MV-4-11 (cell line): ENCODE measurements at places on chromosomes 5 and 9.
A peak's percentile ranks its signal among the peaks of the same experiment; 100 is the strongest.

- no peak for DNase-seq
Observed at GRCh38 chr5:95327211-95327610, 42.3 kb upstream of the MCTP1 start.

DNA sequence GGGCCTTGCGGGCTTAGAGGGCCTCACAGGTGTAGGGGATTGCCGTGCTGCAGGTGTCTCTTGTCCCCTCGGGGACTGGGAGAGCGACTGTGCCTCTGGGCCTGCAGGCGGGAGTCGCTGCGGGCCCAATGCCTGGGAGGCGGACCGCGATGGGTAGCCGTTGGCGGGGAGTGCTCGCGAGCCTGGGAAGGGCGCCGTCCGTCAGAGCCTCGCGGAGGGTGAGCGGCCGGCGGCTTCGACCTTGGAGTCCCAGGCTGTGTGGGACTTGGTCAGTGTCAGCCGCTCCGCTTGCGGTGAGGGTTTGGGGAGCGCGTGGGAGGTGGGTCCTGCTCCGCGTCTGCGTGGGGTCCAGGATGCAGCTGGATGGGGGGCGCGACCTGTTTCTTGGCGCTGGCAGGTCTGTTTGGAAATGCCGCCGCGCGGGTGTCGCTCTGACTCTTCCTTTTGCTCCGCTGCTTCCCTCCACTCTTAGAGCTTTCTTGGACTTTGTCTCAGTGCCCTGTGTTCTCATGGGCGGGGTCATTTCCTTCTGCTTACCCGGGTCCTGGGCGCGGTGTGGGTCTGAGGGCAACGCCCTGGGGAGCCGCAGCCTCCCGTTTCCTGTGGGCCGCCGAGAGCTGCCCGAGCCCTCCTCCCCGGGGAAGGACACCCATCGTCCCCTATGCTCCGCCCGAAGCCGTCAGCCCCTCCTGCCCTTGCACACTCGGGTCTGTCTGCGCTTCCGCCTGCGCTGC is 88.9 kb upstream of the CACNA1B start:
- no peak for DNase-seq

DNA sequence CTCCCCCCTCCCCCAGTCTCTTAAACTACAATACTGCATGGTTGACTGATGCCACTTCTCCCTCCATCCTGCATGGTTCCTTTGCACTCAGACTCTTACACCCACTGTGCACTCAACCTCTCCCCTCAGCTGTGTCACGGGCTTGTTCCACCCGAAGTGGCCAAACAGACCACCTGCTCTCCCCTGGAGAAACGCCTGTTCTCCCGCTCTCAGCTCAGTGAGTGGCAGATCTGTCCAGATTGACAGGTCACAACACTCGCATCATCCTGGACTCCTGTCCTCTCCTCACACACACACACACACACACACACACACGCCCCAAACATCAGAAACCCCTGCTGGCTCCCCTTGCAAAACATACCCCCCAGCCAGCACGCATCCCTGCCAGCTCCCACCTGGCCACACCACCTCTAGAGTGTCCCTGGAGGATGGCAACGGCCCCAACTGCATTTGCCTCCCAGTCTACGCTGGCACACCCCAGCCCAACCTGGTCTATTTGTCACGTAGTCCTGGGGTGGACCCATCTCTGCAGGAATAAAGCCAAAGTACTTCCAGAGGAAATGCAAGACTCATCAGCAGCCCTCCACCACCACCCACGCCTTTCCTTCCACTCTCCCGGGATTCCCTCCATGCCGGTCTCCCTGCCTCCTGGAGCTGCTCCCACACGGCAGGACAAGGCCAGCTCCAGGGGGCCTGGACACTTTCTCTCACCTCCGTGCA is 2.9 kb downstream of the OR2V1 start:
- DNase-seq = no peak

DNA sequence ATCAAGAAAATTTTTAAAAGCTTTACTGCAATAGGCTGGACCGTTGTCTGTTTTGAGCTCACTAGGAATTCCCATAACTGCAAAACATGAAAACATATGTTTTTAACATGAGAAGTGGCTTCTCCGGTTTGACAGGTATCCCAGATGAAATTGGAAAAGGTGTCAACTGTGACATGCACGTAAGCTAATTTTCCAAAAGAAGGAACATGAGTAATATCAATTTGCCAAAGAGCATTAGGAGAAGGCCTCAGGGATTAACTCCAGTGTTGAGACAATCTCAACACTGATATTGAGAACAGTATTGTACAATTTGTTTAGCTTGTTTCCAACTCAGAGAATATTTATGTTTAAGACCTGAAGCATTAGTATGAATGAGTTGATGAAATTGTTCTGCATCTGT is 215.5 kb upstream of the KCNN2 start:
- DNase-seq = no peak

GRCh38 chr5:96415897-96416296 is 17.2 kb downstream of the PCSK1 start:
- no peak for DNase-seq

GRCh38 chr5:2805080-2805479 is 53.6 kb upstream of the IRX2 start:
- no peak for DNase-seq

- DNase-seq = no peak
Observed at GRCh38 chr9:118829334-118829733, 539.9 kb downstream of the BRINP1 start.

GRCh38 chr9:91073811-91074771 is 272.5 kb downstream of the SYK start:
- no peak for DNase-seq

- DNase-seq = no peak
Observed at GRCh38 chr5:3600106-3601060, 4.8 kb downstream of the IRX1 start.

DNA sequence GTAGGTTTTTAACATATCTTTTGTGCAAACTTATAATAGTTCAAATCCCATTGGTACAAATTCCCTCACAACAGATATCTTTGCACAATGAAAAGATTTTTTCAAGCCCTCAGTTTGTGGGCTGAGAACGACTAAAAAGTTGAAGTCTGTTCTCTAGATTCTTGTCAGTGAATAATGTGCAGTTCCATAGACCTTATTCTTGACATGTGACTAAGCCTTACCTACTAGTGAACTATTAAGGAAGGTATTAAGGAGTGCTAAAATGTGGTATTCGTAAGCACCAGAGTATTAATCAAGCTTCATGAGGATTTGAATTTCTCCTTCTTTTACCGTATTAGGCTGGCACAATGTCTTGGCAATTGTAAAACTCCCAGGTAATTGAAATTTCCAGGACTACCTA is 205.6 kb upstream of the DMRTA1 start:
- no peak for DNase-seq

DNA sequence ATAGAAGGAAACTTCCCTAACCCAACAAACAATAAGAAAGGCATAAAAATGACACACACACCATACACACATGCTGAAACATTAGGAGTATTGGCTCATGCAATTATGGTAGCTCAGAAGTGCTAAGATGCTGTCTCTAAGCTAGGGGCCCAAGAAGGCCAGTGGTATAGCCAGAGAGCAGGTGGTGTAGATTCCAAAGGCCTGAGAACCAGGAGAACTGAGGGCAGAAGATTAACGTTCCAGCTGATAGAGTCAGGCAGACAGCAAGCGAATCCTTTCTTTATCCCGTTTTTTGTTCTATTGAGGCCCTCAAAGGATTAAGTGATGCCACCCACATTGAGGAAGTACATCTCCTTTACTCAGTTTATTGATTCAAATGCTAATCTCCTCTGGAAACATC is 262.9 kb downstream of the EPB41L4A start:
- no peak for DNase-seq

DNA sequence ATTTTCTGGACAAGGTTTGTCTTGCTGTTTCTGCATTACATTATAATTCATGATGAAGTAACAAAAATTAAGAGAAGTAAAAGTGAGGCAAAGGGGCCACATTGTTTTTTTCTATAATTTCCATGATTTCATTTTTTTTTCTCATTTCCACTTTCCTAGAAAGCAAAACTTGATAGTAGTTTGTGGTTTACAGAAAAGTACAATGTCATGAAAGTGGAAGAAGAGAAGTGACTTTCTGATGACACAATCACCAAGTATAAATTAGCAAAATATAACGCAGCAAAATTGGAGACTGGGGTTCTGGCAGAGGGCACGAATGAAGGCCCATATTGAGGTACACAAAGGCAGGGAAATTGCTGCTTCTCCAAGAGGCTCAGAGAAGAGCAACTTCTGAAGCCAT is 5.0 kb upstream of the IFNA14 start:
- peak; percentile 94 for DNase-seq

DNA sequence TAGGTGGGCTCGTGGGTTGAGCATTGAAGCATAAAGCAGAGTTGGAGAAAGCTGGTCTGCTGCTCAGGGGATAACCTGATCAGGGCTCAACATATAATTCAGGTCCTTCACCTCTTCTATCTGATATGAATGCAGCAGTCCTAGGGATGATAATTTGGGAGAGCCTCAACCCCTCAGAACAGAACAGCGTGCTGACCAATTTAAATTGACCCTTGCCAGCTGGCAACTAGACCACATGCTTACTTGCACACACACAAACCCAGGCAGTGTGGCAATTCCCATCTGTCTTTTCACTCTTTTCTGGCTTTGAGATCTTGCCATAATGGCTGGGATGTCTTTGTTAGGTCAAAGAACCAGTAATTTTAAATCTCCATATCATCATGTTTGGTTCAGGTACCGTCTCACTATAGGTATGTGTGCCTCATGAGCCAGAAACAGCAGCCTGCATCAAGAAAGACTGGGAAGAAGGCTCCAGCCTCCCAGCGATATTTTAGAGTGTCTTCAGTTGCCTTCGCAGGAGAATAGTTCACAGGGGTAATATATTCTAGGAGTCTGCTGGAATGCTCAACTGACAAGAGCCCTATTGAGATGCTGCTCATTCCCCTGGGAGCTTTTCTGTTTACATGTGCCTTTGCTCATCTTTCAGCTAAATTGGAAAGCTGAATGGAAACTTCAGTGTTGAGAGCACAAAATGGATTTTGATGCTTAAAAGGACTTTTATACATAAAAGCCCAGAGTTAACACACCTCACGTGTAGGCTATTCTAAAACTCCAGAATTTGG is 497.6 kb downstream of the RASEF start:
- no peak for DNase-seq

DNA sequence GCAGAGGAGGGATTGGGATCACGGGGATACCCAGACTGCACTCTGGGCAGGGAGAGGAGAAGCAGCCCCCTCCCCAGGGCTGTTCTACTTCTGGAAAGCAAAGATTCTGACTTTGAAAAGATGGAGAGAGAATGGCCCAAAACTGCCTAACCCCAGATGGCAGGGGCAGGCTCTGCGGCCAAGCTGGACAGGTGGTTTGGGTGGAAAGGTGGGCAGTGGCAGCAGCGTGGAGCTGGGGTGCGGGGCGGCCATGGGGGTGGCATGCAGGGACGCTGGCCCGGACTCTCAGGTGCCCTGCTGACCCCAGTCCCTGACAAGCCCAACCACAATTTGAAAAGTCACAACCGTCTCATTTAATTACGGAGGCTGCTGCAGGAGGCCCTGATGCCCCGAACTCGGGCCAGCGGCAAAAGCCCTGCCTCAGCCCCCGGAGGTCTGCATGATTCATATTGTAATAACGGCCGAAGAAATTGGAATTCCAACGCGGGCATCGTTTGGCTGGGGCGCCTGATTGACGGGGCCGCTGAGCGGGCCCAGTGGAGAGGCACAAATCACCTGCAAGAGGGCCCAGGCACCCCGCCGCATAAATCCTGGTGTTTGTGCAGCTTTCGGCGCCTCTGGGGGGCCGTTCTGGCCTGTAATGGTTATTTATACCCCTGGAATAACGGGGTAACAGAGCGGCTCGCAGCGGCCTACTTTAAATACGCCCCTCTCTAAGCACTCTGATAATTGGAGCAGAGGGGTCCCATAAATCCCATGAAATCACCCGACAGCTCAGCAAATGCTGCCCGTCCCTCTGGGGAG is 41.8 kb upstream of the FCN2 start:
- no peak for DNase-seq

- DNase-seq = no peak
Observed at GRCh38 chr5:161406880-161407279, 139.6 kb downstream of the GABRB2 start.

GRCh38 chr9:90325913-90326653 is 316.5 kb downstream of the DIRAS2 start:
- DNase-seq = no peak

DNA sequence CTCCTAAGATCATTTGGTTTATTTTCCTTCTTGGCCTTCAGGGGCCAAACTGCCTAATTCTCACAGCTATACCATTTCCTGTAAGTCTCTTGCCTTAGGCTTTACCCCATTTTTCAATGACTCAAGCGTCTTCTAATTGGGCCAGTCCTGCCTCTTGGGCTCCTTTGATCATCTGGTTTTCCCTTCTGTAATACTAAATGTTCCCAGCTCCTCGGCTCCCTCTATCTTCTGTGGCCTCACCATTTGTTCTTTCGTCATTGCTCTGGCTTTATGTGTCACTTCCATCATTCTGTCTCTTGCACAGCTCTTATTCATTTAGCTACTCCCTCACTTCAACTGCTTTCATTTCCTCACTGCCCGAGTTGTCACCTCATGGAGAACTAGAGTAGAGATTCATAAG is 14.5 kb upstream of the SPINK7 start:
- no peak for DNase-seq

DNA sequence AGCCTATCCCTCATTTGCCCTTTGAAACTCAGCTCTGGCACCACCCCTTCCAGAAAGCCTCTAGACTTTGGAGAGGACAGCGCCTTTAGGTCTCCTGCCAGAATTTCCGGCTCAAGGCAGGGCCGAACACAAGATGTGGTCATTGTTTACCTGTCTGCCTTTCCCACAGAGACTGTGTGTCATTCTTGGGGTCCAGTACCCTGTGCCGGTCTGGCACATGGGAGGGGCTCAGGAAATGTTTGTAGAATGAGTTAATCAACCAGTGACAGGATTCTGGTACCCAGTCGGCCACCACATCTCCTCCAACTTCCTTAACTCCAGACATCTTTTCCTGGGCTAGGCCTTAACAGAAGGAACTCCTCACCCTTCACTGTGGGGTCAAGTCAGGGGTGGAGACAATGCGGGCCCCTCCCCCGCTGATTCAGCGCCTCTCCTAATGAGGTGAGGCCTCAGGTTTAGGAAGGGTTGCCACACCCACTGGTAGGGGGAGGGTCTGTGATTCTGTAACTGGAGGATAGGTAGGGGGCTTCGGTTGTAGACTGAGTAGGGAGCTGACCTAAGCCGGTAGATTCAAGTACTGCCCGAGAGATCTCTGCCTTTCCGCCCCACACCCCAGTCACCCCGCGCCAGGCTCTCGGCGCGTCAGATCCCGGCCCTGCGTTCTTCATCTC is 29.3 kb downstream of the PCDH1 start:
- peak; percentile 3 for DNase-seq

DNA sequence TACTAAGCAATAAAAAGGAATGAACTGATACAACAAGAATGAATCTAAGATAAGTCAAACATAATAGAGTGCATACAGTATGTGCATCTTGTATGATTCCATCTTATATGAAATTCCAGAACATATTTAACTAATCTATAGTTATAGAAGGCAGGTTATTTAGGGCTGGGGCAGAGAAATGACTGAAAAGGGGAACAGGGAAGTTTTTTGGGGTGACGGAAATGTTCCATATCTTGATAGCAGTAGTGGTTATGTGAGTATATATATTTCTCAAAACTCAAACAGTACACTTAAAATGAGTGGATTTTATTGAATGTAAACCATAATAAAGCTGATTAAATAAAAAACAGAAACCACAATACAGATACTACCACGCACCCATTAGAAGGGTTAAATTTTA is 24.6 kb downstream of the FBXW11 start:
- no peak for DNase-seq
